NCI-H748 treated with DMSO at 0.1 percent for 48 hours (cell line): ENCODE measurements at places on chromosomes 11 and 22.

DNA sequence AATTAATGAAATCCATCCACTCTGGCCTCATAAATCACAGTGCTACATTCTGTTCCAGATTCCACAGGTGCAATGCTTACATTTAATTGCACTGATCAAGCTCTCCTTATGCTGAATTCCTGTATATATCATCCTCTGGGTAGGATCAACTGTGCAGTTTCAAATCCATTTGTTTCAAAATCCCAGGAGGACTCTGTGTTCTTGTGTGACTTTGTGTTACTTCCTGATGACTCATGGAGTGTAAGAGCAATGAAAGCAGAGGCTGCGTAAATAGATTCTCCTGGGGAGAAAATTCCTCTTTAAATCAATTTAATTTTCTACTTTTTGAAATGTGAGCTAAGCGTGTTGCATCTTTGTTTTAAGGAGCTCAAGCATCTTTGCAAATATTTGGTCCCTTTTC lies 752.7 kb downstream of the METTL15 start:
- no peak for DNase-seq

DNA sequence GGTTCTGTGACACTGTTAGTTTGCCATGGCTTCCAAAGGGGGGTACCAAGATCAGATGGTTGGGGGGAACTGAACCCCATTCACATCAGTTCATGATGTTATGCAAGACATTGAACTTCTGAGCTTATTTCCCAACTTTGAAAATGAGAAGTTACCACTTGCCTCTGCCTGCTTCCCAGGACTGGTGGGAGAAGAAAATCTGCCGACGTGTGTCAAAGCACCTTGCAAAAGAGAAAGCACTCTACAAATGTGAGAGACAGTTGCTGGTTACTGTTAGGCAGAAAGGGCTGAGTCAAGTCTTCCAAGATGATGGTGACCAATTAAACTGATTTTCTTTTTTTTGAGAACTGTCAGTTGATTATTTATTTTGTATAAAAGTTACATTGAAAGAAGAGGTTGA lies 45.6 kb downstream of the SMCO4 start:
- DNase-seq, result no peak

GRCh38 chr11:71191201-71191600 lies 61.2 kb downstream of the SHANK2 start:
- DNase-seq, result no peak

- DNase-seq, result no peak
Observed at GRCh38 chr11:67054346-67054835, 2.3 kb upstream of the RHOD start.

DNA sequence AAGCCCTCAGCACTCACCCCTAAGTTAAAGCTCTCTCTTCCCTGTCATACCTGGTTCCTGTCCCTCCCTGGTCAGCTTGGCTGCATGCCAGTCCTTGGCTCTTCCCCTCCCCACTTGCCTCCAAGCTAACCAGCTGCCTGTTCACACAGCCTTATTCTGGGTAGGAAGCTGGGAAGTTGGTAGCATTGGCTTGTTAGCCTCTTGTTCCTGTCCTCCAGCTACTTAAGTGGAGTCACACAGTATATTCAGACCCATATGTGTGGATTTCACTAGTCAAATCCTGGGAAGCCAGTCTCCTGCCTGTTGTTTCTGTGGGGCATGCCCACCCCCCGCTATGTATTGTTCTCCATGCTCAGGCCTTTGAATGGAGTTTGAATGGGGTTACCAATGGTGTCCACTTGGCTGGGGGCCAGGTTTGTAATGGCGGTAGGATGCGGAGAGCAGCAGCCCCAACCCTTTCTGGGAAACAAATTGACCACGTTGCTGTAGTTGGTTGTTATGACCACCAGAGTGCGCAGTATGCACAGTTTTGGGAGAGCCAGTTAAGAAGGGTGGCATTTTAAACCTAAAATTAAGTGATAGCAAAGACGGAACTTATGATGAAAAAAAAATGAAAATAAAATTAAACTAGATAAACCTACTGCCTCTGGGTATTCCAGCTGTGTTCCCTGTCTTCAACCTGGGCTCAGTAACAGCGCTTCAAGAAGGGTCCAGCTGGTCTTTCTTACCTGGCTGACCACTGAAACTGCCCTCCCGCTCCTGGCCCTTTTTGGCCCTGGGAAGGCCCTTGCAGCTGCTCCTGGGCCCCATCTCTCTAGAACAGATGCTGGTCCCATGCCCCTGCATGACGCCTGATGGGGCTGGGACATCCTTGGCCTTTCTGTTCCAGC lies 10.7 kb upstream of the RPS3 start:
- DNase-seq, result peak; percentile 87

DNA sequence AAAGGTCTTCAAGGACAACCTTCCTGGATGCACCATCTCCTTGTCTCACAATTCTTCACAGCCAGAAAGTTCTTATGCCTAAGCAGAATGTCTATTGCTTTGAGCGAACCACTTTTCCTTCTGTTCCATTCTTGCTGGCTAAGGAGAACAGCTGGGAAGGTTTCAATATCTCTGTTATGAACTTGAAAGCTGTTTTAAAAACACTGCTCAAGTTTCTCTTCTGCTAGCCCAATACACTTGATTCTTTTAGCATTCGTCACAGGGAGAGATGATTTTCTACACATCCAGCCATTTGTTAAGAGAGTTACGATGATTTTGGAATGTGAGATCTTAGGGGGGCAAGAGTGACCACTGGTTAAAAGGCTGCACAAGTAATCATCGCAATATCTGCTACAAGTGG lies 249.3 kb downstream of the KIRREL3 start:
- no peak for DNase-seq

- no peak for DNase-seq
Observed at GRCh38 chr11:78708388-78708787, 133.7 kb upstream of the NARS2 start.

- DNase-seq, result no peak
Observed at GRCh38 chr11:10314199-10315072, 9.6 kb downstream of the ADM start.

GRCh38 chr11:116576526-116576925 lies 196.3 kb downstream of the BUD13 start:
- no peak for DNase-seq

DNA sequence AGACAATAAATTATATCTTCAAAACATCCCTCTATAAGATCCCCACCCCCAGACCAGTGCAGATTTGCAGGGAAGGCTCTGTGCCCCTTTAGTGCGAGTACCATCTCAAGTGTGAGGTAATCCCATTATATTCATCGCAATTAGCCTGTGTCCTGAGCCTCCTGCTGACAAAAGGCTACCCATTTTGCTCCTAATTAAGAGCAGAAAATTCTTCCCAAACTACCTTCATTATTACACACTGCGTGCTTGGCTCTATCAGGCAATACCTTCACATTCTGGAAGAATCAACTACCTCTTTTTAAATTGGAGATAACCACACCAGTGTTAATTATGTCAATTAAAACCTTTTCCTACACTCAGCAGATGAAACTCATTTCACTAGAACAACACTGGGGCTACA lies 1133.4 kb upstream of the CCDC90B start:
- no peak for DNase-seq
